ENCODE measurements at places on chromosomes 12 and 14.

DNA sequence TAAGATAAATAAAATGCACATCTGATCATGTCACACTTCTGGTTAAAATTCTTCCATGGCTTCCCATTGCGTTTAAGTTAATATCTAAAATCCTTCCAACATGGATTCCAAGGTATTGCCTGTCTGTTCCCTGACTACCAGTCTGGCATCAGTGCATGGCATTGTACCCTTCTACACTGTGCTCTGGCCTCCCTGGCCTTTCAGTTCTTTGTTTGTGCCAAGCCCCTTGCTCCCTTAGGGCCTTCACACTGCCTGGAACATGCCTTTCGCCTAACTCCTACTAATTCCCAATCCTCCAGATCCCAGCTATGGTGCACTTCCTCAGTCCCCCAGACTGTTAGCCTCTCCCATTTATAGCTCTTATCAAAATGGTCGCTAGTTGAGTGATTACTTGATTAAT lies 6.3 kb downstream of the CIPC start:
- DNase-seq: no peak

- DNase-seq: no peak
Measured at GRCh38 chr14:75991753-75992152, 6.2 kb downstream of the IFT43 start.

GRCh38 chr12:59459966-59460660 lies 135.7 kb upstream of the SLC16A7 start:
- DNase-seq: no peak

GRCh38 chr14:55604488-55604887 lies 24.5 kb downstream of the KTN1 start:
- DNase-seq: no peak

GRCh38 chr14:104118006-104118844 lies 20.2 kb upstream of the KIF26A start:
- DNase-seq: no peak

GRCh38 chr12:70645494-70646317 lies 8.5 kb upstream of the PTPRB start:
- DNase-seq: no peak

DNA sequence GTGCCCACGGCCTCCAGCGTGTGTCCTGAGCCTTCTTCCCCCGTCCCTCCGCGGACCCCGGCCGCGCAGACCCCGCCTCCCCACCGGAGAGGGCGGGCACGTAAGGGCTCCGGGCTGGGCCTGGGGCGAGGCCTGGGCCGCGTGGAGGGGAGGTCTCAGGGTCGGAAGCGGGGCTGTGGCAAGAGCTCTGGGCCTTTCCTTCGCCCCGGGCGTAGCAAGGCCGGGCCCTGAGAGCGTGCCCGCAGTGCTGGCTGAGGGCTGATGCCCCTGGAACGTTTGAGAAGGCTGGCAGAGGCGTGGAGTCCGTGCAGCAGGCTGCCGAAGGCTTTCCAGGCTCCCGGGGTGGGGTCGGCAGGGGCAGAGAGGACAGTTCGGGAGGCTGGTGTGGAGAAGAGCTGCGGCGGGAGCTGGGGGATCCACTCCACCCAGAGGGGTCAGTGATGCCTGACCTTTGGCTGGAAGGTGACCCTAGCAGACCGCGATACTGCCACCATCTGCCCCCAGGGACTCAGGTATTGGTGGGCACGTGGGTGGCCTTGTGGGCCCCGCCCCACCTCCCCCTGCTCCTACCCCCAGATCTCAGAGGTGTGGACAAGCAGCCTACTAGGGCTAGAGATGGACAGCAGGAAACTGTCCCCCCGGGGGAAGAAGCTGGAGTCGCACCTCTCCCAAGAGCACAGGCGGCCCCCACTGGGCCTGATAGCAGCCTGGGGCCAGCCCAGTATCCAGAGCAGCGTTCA lies 558 bp downstream of the TEX22 start:
- DNase-seq: peak; percentile 79

DNA sequence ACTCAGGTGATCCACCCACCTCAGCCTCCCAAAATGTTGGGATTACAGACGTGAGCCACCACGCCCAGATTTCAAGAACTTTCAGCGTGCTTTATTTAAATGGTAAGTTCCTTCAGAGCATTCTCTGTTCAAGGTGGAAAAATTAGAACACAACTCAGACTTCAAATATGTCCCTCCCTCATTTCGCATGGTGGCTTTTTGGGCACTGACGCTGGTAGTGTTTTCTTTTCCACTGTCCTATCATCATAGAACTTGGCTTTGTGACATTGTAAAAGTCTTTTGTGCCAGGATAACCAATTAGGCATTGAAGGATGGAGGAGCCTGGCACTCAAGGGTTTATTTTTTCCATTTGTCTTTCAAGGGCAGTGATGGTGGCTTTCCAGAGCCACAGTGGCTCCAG lies 190.8 kb downstream of the NUAK1 start:
- no peak for DNase-seq

GRCh38 chr12:29316752-29317151 lies 64.2 kb downstream of the ERGIC2 start:
- DNase-seq: no peak

All from NCI-H2171 (cell line).